NCI-H2171 treated with DMSO at 0.1 percent for 48 hours (cell line): ENCODE measurements at places on chromosomes 1 and 21.
A peak's percentile ranks its signal among the peaks of the same experiment; 100 is the strongest.

- DNase-seq = no peak
Observed at GRCh38 chr1:77513839-77514763, 168.4 kb downstream of the ZZZ3 start.

GRCh38 chr1:184222652-184223052 is 164.2 kb upstream of the C1orf21 start:
- DNase-seq = peak; percentile 56

DNA sequence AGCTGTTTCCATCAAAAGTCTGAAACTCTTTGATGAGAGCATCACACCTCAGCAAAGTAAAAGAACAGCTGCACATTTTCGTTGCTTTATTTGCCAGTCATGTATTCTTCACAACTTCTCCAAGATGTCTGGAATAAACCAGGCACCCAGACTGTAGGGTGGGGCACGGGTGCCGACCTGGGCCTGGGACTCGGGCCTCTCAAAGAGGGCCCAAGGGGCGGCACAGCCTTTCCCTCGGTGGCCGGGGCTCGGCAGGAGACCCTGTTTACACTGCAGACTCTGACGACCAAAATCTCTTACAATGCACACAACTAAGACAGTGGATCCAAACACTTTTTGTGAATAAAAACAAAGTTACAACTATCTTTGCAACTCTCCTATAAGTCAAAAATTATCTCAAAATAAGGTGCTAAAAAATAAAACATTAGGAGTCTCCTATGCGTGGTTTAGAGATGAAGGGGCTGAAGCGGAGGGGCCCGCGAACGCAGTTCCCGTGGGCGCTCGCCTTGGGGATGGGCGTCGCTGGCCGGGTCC is 696 bp downstream of the LSS start:
- no peak for DNase-seq

DNA sequence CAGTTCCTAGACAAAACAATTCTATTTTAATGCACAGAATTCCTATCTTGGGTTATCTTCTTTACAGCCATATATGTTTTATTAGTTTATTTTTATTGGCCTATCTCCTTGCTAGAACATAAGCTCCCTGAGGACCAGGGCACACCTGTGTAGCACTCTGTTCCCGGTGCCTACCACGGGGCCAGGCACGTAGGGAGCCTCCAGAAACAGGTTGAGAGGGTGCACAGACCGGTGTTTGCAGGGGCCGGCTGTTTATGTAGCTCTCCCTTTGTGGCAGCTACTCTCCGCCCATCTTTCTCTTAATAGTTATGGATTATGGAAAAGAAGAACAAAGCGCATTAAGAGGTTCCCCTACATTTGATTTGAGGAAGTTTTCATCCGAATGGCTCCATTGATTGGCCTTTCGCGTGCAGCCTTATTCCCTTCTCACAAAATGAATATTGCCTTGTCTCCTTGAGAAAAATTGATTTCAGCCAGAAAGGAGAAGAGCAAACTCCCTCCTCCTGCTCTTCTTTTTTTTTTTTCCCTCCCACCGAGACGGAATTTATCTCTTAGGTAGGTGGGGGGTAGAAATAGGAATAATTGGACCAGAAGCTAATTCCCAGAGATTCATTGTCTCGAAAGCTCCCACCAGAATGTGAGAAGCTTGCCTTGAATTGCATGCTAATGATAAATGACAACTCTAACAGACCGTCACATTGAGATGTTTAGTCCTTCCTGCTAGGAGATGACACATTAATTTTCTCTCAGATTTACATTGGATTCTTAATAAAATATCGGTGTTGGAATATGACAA is 447.4 kb downstream of the CAMTA1 start:
- DNase-seq = no peak

DNA sequence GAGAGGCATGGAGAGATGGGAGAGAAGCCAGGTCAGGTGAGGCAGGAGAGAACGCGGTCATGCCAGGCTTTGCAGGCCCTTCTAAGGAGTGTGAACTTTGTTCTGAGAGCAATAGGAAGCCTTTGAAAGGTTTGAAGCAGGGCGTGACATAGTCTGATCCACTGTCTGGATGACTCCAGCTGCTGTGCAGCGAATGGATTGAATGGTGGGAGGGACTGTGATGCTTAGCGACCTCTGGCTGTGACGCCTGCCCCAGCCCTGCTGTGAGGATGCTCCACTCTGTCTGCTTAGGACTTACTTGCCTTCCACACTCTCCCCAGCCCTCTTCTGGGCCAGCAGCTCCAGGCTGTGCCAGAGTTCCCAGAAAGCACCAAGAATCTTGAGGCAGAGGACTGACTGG is 41.8 kb upstream of the POU3F1 start:
- peak; percentile 40 for DNase-seq

DNA sequence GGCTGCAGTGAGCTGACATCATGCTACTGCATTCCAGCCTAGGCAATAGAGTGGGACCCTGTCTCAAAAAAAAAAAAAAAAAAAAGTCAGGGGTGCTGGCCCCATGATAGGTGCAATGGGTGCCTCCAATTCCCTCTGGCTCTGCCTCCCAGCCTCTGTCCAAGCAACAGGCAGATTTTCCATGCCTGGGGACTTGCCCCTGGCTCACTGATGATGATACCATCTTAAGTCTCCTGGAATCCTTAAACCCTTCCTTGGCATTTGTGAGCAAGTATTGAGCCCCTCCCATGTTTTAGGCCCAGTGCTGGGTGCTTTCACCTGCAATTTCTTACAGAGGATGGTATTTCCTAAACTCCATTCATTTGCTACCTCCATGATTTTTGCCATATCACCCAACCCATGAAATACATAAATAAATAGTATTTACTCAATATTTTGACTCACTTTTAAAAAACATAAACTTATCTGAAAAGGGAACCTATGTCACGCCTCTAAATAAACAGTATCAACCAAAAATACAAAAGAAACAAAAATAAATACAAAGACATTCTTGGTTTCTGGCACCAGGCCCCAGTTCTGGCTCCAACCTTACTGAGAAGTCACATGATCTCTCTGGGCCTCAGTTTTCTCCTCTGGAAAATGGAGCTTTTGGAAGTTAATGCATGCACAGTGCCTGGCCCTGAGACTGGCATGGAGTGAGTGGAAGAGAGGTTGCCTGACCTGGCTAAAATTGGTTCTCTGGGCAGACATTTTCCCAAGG is 1.5 kb upstream of the ALPL start:
- no peak for DNase-seq

DNA sequence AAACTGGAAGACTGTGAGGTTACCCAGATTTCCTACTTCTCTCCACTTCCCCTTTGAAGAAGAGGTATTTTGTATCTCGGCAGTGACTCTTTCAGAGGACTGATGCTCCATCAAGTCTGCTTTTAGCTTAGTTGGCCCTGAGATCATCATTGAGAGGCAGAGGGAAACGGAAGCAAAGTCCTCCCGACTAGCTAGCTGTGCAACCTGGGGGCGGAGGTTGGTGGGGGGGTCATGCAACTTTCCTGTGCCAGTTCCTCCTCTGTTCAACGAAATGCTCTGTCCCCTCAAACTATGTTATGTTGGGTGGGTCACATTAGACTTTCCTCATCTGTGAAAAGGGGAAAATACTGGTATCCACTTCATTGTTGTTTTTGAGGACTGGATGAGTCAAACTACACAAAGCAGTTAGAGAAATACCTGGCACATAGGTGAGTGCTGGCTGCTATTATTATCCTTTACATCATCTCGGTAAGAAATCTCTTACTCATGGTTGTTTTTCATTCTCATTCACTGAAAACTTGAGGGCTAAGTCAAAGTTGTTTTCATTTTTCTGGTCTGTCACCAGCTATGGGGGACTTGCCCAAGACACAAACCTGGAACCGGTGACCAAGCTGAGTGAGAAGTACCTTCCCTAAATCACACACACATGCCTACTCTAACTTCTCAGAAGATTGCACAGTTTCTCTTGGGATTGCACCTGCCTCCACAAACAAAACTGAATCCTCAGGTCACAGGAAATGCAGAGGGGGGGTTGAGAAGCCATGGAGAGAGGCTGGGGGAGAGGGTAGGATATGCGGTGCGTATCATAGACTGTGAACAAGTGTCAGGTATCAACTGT is 83.3 kb downstream of the ABCA4 start:
- DNase-seq = no peak

DNA sequence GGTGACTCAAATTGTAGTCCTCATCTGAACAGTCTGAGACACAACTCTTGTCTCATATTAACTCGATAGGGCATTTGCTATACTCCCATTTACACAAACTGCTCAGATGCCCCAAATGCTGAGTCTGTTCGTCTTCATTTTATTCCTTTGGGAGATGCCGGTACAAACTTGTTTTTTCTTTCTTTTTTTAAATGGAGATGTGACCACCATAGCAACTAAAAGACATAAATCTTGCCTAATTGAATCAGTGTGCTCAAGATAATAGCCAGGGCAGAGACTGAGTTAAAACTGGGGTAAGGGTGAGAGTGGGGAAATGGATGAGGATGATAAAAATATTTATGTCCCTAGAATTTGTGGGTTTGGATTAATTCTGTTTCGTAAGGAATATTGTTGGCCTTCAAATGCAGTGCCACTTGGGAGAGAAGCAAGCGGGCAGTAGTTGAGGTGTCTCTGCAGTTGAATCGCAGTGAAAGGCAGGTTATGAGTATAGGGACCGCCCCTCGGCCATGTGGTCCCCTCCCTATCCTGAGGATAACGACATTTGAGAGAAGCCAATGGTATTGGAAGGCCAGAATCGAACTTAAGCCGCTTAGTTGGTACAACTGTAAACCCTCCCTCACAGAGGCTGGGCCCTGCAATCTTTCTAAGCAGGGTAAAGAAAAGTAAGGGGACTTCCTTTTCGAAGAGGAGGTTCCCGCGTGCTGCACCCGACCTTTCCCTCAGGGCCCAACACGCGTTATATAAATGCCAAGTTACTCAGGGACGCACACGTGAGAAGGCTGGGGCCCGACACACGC is 859 bp upstream of the LRRC8B start:
- peak; percentile 74 for DNase-seq
